ENCODE measurements at places on chromosomes 13 and 19.

GRCh38 chr19:46766569-46767317 is 20.5 kb upstream of the STRN4 start:
- DNase-seq: no peak

DNA sequence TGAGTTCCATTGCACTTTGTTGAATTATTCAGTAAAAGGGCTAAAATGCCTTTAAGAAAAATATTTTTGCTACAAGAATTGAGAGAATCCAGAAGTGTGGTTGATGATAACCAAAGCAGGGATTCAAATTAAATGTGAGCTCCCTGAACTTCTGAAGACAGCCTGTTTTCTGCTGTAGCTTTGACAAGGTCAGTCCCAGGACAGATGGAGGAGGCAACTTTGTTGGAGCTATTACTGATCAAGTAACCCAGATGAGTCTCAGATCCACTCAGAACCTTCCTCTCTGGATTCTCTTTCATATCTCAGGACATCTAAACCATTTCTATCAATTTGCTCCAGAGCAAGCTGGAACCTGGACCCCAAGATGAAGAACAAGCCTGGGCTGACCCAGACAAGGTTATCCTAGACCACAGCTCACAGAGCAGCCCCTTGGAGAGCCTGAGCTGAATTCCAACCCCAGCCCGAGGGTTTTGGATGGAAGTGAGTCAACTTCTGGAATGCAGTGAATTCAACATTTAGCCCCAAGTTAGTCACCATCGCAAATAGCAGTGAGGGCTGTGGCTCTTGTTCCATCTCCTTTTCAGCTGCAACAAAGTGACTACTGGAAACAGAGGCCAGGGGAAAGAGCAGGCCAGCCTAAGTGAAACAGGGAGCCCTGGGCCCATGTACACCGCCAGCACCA is 137.8 kb upstream of the TSC22D1 start:
- DNase-seq: no peak

DNA sequence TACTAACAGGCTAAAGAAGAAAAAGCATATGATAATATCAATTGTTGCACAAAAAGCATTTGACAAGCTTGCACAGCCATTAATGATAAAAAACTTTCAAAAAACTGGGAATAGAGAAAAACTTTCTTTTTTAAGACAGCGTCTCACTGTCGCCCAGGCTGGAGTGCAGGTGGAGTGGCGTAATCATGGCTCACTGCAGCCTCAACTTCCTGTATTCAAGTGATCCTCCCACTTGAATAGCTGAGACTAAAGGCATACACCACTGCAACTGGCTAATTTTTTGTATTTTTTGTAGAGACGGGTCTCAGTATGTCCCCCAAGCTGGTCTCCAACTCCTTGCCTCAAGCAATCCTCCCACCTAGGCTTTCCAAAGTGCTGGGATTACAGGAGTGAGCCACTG is 382.8 kb downstream of the TSHZ3 start:
- no peak for DNase-seq

DNA sequence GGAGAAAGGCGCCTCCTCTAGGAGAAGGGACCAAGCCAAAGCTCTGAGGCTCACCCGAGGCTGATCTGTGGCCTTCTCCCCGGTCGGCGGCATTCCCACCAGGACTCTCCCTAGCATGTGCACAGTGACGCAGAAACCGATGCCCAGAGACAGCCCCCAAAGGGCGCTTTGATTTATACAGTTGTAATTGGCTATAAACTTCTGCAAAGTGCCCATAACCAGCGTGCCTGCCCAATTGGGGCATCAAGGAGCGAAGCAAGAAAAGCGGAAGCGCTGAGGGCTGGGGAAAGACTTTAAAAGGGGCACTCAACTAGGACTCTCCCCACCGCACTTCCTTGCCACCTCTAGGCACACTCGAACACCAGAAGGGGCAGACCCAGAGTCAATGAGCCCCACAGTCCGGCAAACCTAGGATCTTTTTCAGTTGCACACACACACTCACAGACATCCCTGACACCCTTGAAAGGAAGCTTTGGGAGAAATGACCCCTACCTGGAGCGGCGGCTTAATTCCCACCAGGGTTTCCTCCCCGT is 1.8 kb downstream of the CDX2 start:
- no peak for DNase-seq

DNA sequence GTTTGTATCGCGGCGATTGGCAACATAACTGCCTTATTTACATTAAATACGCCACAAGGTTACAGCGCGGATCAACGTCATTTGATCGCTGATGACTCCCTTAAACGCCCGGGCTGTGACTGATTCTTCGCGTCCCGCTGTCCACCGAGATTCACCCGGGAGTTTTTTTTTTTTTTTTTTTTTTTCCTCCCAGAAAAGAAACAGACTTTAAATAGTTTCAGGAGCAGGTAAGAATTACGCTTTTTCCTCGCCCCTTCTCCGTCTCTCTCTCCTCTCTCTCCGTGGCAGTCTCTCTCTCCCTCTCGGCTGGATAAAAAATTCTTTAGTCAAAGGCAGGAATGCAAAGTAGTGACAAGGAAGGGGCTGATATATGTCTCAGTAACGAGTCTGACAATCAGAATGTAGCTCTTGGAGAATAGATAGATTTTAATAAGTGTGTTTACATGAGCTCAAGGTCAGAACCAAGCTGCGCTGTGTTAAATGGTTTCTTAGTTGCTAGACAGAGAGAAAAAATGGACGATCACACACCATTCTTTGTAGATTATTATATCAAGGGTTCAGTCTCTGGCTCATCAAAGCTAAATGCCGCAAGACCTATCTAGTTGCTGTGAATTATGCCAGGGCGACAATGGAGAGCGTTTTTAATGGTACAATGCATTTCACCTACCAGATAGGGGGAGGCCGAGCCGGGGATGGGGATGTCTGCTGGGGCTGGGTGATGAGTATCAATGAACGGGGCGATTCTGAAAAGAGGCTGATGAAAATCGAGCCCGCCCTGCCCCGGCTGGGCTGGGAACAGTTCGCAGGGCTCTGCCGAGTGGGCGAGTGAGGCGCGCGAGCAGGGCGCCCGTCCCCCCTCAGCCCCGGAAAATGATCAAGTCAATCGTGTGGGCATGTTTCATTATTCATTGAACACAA is 147.2 kb upstream of the ZNF536 start:
- no peak for DNase-seq

DNA sequence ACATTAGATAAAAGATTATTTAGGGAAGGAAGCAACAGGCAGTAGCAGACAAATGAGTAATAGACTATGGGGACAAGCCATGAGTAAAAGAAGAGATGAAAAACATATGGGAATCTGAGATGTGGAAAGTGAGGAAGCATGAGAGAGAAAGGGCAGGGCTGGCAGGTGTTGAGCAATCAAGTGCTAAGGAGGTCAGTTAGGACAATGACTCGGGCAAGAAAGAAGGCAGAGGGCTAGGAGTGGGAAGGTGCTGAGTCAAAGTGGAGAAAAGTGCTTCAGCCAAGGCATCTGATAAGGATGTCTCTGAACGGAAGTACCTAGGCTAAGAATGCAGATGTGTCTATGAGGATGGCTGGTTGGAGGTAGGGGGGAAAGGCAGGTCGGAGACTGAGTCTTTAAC is 291.9 kb upstream of the HTR2A start:
- no peak for DNase-seq

DNA sequence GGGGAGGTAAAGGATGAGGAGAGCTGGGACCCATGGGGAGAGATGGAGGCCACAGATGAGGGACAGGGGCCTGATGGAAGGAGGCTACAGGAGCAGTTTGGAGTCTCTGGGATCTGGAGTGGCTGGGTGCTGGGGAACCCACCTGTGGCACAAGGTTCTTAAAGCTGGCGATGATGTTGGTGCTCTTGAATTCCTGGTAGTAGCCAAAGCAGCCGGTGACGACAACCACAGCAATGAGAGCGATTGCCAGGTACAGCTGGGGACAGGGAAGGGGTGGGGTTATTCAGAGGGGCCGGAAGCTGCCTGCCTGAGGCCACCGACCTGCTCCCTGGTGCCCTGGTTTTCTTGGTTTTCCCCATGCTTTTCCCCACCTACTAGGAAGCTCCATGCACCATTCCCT is 2.8 kb downstream of the ATP4A start:
- no peak for DNase-seq

DNA sequence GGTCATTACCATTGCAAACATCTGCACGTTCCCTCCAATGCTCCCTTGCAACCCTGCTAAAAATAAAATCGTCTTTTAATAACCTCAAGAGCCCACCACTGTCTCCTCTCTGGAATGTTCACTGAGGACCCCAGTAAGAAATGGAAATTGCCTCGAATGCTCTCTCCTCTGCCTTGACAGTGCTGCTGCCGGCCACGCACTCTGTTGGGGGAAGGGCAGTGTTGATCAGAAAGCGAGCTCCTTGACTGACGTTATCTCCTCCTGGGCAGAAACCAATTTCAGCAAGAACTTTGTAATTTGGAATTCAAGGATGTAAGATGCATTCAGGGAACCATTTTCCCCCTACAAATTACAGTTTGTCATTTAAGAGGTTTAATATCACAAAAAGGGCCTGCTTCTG is 718.5 kb downstream of the UQCRFS1 start:
- no peak for DNase-seq

DNA sequence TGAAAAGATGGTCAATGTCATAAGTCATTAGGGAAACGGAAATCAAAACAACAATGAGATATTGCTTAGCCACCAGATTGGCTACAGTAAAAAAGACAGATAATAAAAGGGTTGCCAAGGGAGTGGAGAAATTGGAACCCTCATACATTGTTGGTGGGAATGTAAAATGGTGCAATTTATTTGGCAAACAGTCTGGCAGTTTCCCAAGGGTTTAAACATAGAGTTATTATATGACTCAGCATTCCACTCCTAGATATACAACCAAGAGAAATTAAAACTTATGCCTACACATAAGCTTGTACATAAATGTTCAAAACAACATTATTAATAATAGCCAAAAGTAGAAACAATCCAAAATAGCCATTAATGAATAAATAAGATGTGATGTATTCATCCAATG is 9.9 kb upstream of the ZNF227 start:
- DNase-seq: no peak

- no peak for DNase-seq
These were observed 555 bp downstream of the SCAF1 start for GRCh38 chr19:49642492-49643035.

- no peak for DNase-seq
These were observed at the start of gene CEBPA for GRCh38 chr19:33302175-33302973. TSS of gene CEBPA (minus strand) at chr19:33302534. CDS start at chr19:33302414, 120 bp downstream.

DNA sequence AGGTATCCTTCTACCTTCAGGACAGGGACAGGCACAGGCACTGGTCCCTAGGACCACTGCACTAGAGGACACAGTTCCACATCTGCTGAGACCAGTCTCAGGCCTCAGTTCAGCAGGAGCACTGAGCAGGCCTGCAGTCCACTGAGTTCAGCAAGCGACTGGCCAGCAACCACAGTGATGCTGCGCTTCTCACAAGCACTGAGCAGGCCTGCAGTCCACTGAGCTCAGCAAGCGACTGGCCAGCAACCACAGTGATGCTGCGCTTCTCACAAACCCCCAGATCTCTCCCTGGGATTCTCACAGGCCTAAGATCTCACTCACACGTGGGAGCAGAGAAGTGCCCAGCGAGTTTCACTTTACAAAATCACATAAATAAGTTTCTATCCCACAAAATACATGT is 140.6 kb downstream of the IRS2 start:
- no peak for DNase-seq

DNA sequence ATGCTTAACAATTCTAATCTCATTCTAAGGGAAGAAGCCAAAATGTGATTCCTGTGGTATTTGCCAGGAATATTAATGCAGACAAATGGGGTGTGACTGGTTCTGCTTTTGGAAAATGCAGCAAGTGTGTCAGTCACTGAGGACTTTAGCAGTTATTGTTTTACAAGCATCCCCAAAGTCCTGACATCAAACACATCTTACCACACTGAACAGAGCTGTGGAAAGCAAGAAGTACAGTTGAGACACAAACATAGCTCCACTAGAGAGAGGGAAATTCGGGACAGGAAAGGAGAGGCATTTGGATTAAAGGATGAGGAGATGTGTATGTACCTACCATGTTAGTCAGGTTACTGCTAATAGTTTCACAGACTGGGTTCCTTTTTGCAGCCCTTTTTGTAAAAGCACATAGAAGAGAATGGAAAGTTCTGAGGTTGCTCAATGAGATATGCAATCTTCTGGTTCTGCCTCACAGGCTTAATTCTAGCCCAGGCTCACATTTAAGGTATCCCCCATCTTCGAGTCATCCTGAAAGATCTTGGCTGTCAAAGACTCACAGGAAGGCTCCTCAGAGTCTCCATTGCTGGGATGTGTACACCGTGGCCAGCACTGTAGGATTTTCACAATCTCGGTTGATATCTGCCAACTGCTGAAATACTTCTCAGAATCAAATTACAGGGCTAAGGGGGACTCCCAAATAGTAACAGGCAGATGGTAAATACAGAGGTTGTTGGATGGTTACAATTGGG is 316.6 kb downstream of the DNAJC15 start:
- DNase-seq: no peak

GRCh38 chr13:99687723-99688397 is 186.6 kb downstream of the TM9SF2 start:
- DNase-seq: no peak

DNA sequence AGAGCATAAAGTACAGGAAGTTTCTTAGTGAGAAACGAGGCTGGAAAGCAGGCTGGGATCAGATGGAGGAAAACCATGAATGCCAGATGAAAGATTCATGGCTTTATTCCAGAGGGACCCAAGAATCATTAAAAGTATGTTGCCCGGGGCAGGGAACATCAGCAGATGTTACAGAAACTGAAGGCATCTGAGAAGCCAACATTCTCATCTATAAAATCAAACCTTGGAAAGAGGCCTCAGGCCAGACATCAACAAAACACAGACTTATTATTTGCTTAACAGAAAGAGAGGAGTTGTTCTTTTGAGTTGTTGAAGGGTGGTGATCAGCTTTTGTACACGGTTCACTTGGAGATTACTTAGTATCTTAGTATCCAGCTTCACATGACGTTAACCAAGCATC is 543.6 kb downstream of the RFC3 start:
- no peak for DNase-seq

- no peak for DNase-seq
These were observed 526.2 kb downstream of the UQCRFS1 start for GRCh38 chr19:28686756-28687155.

DNA sequence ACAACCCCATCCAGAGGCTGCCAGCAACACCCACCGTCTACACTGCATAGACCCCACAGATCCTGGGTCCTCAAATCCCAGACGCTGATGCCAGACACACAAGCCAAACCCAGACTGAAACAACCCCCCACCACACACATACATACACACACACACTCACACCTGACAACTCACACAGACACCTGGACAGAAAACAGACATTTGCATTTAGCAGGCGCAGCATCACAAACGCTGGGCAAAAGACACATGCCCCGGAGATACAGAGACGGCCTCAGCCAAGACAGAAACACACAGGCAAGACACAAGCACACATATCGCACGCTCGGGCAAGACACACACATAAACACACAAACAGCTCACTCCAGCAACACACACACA is 1.3 kb downstream of the BBC3 start:
- DNase-seq: no peak

All from Panc1 (cell line).